Esophagus squamous epithelium (tissue), 5 donors: ENCODE measurements at places on chromosomes 13 and 19.

GRCh38 chr19:5143471-5144411, 174.8 kb downstream of the KDM4B start:
- DNase-seq: no peak

- no peak for DNase-seq
Observed at GRCh38 chr19:56991912-56992311, 127.9 kb upstream of the USP29 start.

- no peak for DNase-seq
Observed at GRCh38 chr13:107124129-107124718, 556.3 kb upstream of the ARGLU1 start.

- no peak for DNase-seq
Observed at GRCh38 chr13:108859197-108860012, 230.0 kb downstream of the MYO16 start.

DNA sequence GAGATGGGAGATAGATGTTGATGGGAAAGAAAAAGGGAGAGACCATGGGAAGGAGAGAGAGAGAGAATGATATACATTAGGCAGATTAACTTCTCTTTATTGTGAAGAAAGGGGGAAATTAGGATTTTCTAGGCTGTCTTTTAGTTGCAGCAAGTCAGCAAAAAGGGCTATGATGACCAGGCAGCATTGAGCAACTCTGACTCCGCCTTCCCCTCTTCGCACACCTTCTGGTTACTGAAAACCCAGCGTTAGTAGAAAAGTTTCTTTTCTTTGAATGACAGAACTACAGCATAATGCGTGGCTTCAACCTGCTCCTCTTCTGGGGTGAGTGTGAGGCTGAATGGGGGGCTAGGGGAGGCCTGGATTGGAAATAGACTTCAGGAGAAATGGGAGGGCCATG, at the start of gene ADGRE1:
Gene ADGRE1, plus strand, starts transcription at position 264 of the 400 bp plus-strand sequence. Its CDS starts 30 bp downstream, at position 294.
- no peak for DNase-seq

- no peak for DNase-seq
Observed at GRCh38 chr13:39913339-39913738, 257.9 kb downstream of the COG6 start.

- peak; percentile 66 for DNase-seq
Observed at GRCh38 chr19:46856062-46857022, 4.5 kb upstream of the ARHGAP35 start.

GRCh38 chr19:31450696-31451095, 101.5 kb upstream of the TSHZ3 start:
- DNase-seq: no peak

DNA sequence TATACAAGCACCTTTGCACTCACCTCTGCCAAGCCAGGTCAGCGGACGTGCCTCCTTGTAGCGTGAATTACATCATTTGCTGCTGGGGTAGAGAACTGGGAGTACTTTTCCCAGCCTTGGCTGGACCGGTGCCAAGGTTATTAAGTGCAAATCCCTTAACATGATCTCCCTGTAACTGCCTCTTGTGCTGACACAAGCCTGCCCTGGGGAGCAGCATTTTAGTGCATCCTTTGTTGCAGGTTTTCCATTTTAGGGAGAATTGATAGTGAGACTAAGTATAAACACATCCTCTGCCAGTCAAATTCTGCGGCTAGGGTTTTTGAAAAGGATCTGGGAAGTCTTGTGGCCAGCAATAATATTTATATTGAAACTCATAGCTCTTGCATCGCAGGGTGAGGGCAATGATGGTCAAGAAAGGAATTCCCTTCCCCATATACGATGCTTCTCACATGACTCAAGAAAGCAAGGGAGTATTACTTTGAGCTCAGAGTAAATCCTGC, 32.7 kb upstream of the DCLK1 start:
- no peak for DNase-seq

- no peak for DNase-seq
Observed at GRCh38 chr19:16337809-16338469, 13.3 kb downstream of the KLF2 start.

DNA sequence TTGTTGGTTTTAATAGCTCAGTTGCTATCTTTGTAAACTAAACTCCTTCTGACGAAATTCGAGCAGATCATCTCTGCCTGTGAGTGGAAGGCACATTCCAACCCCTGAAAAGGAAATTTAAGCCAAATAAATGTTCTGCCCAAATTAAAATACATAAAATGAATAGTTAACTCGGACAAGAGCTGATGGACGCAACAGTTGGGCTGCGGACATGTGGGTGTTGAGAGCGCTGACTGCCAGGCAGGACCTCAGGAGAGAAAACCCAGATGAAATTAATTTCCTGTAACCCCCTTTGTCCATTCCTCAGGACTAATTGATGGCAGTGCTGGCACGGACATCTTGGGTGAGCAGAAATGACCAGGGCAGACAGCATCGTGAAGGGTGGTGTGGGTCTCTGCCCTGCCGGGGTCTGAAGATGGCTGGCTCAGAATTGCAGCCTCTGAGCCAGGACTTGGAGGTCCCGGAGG, 86.5 kb downstream of the TSHZ3 start:
- DNase-seq: no peak

DNA sequence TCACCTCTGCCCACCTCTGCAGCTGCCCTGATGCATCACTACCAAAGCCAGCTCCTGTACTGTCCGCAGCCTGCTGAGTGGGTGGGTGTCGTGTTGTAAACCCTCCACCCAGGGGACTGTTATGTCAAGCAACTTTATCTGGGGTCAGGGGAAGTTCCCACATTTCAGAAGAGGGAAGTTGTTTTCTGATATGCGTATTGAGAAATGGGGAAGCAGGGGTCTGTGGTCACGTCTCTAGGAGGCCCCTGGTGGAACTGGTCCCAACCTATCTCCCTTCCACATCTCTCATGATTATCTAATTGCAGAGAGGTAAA, 31.2 kb downstream of the CLEC17A start:
- no peak for DNase-seq

DNA sequence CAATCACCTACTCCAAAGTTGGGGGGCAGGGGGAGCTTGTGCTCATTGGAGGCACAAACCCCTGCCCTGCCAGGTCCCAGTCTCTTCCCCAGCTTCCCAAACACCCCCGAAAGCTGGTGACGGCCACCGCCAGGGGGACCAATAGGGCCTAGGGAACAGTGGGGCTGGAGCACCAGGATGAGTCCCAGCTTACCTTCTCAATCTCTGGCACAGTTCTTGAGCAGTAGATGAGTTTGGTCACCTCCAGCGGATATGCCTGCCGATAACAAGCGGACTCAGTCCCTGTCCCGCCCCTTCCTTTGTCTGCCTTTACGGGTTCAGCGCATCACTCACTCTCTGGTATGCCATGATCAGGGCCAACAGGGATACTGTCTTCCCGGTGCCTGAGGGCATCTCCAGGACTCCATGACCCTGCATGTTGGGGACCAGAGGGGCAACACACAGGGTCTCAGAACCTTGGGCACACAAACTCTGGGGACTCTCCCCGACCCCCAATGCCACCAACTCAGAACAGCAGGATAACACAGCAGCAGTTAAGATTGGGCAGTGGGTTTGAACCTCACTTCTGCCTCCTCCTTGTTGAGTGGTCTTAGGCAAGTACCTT, 1.5 kb downstream of the ERCC2 start:
- no peak for DNase-seq

- DNase-seq: no peak
Observed at GRCh38 chr13:101919541-101920181, 467.2 kb downstream of the ITGBL1 start.

GRCh38 chr19:48837051-48837524, 797 bp upstream of the HSD17B14 start:
- no peak for DNase-seq

GRCh38 chr13:106695139-106695538, 127.2 kb upstream of the ARGLU1 start:
- no peak for DNase-seq

DNA sequence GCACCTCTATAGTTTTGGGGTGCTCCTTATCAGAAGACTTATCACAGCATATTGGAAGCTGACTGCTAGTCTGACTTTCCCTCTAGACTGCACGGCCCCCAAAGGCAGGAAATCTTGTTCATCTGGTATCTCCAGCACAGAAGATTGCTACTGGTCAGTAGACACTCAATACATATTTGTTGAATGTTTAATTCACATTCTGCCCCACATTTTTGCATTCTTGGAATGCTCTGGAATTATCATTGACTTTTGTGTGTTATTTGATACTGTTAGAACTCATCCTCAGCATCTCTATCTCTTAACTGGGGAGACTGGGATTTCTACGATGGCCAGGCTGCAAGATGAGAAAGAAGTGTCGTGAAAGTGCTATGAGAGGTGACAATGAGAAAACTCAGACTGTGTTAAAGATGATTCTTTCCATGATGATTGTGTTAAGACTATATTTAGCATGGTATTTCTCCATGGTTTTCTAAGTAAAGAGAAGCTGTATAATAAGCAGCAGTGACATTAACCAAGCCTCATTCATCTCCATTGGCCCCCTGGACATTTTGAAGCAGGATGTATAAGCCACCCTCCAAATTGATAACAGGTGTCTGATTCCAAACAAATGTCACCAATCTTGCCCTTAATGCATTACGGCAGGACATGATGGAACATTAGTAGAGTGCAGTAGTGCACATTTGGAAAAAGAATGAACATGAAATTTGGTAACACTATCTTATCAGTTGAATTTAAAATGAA, 440.9 kb downstream of the RFC3 start:
- DNase-seq: no peak

- DNase-seq: no peak
Observed at GRCh38 chr13:112693831-112694497, 4.1 kb downstream of the ATP11A start.

DNA sequence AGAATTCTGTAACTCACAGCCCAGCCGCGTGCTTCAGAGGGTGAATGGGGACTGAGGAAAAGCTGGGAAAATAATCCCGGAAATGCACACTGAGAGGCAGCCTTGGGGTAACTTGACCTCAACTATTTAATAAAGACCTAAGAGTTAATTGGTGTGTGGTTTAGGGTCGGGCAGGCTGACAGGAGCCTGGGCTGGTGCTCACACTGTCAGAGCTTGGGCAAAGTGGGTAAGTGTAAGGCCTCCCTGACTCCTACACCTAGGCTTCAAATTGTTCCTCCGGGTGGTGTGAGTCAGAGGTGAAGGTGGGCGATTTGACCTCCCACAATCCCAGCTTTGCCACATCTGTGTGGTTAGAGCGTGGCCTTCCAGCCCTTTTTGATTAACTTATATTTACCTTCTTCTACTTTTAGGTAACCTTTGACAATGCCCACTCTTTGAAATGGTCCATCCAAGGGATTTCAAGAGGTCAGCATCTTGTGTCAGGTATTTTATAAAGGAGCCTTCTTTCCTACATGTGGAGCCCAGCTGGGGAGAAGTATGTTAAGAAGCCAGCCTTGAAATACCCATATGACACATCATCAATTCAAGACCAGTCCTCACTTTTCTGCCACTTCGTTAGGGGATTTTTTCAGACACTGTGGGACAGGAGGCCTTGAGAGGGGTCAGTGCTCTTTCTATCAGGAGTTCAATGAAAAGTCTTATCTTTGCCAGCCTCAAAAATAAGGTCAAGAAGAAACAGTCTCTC, 114.2 kb downstream of the NUFIP1 start:
- no peak for DNase-seq

- DNase-seq: no peak
Observed at GRCh38 chr13:83352391-83352790, 529.9 kb downstream of the SLITRK1 start.

DNA sequence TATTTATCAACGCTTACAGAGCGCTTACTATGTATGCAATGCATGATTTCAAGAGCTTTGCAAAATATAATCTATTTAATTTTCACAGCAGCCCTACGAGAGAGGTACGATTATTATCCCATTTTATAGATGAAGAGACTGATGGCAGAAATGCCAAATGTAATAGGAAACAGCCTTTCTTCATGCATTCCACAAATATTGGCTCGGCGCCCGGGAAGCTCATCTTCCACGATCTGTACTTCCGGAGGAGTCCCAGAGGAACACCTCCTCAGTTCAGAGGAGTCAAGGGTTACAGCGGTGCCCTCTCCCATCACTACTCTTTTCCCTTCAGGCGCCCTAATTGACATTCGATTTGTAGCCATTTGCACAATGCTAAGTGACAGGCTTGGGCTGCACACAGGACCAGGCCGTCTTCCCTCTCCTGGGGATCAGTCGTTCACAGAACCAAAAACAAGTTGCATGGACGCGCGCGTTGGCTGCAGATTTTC, 1.1 kb upstream of the ARHGAP35 start:
- no peak for DNase-seq

DNA sequence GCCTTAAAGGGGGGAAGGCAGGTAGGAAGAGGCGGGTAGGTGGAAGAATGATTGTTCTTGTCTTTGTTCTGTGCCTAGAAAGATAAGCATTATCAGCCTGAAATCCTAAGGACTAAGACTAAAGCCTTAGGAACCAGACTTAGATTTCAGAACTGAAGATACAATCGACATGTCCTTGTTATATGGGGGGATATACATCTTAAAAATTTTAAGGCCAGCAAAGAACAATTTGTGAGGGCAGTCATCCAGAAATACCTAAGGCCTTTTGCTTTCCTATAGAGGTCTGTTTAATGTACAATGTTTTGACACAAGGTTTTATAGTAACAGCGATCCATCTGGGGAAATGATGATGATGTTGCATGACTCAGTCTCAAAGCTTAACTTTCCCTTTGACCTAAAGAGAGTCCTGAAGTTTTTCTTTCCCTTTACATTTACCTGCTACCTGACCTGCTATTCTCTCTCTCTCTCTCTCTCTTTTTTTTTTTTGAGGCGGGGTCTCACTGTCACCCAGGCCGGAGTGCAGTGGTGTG, 20.2 kb upstream of the CEACAM6 start:
- DNase-seq: no peak

DNA sequence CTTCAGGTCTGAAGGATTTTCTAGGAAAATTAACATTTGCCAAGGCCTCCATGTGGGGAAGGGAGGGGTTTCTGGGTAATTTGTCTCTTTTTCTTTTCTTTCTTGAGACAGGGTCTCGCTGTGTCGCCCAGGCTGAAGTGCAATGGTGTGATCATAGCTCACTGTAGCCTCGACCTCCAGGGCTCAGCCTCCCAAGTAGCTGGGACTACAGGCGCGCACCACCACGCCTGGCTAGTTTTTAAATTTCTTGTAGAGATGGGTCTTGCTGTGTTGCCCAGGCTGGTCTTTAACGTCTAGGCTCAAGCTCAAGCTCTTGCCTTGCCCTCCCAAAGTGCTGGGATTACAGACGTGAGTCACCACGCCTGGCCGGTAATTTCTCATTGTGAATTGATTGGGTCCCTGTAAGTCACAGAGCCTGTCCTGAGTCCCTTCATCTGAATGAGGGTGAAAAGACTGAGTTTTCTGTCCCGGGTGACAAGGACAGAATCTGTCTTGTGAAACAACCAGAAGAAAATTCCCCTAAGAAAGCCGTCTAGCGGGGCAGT, 10.0 kb upstream of the SPC24 start:
- no peak for DNase-seq

GRCh38 chr13:109451726-109452125, 334.7 kb downstream of the IRS2 start:
- no peak for DNase-seq

DNA sequence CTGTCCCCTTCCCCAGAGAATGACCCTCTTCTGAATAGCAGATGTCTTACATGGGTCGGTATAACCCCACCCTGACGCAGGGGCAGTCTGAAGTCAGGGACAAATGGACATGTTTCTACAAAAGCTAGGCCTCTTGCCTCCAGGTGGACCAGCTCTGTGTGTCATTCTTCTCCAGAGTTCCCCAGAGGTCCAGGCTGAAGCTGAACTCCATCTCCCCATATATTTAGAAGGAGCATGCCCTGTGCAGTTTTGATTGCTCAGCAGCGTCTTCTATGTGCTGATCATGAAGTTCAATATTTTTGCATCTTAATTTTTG, 8.8 kb upstream of the NALCN start:
- DNase-seq: no peak

GRCh38 chr13:37344056-37344455, 238.6 kb upstream of the CSNK1A1L start:
- DNase-seq: no peak
